ENCODE measurements at places on chromosomes 3 and 15.

GRCh38 chr3:120587332-120587975 lies 8.7 kb upstream of the NDUFB4 start:
- DNase-seq, result no peak

GRCh38 chr15:81255315-81255957 lies 58.8 kb downstream of the IL16 start:
- no peak for DNase-seq

DNA sequence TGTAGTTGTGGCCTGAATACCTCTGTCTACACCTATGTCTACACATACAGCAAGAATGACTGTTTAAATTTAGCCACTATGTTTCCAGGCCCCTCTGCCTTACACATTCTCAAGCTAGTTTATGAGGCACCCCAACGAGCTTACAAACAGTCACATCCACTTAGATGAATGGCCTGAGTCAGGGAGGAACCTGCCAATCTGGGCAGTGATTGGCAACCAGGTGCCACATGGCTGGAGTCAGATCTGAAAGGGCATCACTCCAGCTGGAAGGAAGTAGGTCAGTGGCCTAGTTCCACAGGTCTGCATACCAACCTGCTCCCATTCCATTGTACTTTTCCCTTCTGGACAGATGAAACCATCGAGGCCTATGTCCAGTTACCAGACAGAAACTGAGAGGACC lies 136.3 kb downstream of the FOXP1 start:
- DNase-seq, result no peak

DNA sequence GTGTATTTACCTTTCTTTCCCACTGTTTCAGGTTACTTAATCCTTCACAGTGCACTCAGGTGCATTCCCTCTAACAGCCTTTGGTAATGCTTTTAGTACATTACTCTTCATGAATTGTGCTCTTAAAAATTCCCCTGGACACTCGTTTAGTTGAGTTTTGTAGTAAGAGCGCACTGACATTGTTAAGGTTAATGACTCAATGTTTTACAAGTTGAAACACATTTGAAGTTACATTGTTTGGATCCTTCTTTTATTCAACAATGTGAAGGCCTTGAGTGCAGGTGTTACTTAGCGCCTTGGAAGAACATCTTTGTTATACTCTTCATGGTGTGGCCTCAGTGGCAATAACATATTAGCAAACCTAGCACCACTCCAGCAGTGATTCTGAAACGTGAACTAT lies 739.6 kb downstream of the NAALADL2 start:
- no peak for DNase-seq

DNA sequence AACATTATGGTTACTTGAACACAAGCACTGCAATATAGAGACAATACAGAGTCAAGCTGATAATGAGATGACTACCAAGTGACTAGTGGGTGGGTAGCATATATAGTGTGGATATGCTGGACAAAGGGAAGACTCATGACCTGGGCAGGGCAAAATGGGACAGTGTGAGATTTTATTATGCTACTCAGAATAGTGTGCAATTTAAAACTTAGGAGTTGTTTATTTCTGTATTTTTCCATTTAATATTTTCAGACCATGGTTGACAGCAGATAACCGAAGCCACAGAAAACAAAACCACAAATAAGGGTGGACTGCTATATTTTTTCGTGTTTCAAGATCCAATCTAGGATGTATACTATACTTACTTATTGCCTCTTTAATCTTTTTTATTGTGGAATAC lies 19.6 kb downstream of the GALK2 start:
- no peak for DNase-seq

DNA sequence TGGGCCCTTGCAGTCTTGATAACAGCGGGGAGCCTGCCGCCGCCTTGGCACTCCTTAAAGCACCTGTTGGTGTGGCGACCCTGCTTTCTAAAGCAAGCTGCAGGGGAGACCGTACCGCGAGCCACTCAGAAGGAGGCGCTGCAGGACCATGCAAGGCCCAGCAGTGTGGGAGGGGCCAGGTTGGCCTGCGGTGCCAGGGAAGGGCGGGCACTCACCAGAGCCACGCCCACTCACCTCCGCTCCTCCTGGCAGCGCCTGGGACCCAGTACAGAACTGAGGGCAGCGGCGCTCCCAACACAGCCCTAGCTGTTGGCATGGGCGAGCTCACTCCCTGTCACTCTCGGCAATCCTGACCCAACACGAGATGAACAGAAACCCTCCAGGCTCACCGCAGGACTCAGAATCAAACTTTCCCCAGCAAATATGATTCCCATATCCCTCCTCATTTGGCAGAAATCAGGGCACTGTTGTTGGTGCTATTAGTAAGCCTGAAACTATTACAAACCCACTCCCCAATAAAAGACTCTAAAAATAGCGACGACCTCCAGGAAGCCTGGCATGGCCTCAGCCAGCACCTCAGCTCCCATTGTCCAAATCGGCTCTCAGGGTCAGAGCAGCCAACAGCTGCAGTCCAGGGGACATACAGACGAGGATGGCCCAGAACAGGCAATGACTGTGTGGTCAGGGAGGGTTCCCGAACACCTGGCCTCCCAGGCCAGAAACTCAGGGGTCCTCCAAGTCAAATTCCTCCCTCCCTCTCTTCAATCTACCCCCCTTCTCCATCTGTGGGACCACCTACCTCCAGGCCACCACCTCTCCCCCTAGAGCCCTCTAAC lies 77.2 kb downstream of the TBC1D2B start:
- no peak for DNase-seq

GRCh38 chr15:67145710-67146109 lies 80.3 kb downstream of the SMAD3 start:
- no peak for DNase-seq
